Spleen (tissue), 13 donors: ENCODE measurements at places on chromosomes 3 and 15. TPM values are rescaled to one million over a fixed set of nuclear protein-coding genes. Genes with fewer than 3 reads are reported as not detected.

DNA sequence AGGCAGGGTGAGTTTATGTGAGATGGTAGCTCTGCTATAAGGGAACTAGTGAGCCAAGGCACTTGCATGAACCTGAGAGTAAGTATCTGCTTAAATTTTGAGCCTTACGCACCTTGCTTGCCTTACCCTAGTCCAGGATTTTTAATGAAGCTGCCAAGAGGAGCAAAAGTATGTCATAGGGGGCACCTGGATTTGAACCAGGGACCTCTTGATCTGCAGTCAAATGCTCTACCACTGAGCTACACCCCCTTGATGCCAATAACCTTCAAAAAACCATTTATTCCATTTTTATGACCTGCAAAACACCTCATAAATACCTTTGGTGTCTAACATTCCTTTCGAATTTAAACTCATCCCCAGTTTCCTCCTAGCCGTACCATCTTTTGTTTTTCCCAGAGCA is 88.3 kb upstream of the ACP3 start:
- DNase-seq = no peak

GRCh38 chr15:83092309-83092976 is 15.0 kb upstream of the TM6SF1 start:
- no peak for DNase-seq

DNA sequence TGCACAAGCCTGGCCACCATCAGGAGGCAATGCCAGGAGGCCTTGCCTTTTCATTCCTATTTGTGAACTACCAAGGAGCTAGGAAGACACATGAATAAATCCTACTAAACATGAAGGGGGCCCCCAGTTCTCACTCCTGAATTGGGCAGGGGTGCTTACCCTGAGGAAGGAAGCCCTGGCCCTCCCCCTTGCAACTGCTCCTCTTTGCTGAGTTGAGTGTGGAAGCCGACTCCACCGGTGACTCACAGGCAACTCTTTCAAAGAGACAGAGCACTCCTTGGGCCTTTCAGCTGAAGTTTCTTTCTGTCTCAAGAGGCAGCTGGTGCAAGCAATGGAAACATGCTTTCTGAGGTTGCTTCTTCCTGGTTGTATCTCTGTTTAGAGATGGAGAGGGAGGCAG is 1.7 kb downstream of the GABRG3 start:
- no peak for DNase-seq

- DNase-seq = no peak
Observed at GRCh38 chr15:86690566-86690965, 610.9 kb downstream of the AGBL1 start.

GRCh38 chr3:25783661-25784512 is 644 bp upstream of the NGLY1 start:
- DNase-seq = peak; percentile 95

DNA sequence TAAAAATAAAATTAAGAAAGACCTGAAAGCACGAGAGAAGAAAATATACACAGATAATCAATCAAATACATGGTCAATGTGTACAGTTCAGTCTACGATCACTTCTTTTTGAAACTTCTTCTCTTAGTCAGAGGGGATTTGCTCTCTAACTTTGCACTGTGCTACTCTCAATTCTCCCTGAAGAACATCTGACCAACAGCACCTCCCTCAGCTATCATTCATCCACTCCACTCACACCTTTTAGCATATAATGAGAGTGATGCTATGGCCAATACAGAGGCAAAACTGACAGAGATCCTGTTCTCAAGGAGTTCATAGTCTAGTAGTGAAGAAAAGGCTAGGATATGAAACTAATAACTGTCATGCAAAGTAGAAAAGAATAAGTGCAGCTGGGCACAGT is 45.9 kb downstream of the P3H2 start:
- no peak for DNase-seq

DNA sequence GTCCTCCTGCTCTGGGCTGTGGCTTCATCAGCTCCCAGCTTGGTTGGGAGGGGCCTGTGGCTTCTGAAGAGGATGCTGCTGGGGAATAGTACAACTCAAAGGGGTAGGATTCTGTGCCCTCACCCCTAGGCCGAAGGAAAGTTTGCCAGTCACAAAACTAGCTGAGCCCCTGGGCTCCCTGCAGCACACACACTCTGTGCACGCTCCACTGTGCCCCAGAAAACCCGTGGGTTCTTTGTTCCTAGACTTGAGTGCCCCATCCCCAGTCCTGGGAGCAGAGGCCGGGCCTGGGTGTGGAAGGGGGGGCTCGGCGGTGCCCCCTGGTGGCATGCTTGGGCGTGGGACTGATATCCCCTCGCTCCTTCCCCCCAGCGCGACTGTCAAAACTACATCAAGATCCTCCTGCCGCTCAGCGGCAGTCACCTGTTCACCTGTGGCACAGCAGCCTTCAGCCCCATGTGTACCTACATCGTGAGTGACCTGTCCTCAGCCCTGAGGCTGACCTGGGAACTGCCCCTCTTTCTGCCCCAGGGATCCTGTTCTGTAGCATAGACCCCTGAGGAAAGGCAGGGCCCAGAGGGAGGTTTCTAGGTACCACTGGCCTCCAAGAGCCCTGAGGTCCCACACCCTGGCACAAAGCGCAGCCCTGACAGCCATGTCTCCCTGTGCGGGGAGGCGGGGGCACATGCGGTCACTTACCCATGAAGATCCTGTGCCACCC is 14.2 kb downstream of the CIB1 start:
- DNase-seq = peak; percentile 88

GRCh38 chr3:160473221-160473620 is 23.6 kb upstream of the TRIM59 start:
- DNase-seq = no peak

DNA sequence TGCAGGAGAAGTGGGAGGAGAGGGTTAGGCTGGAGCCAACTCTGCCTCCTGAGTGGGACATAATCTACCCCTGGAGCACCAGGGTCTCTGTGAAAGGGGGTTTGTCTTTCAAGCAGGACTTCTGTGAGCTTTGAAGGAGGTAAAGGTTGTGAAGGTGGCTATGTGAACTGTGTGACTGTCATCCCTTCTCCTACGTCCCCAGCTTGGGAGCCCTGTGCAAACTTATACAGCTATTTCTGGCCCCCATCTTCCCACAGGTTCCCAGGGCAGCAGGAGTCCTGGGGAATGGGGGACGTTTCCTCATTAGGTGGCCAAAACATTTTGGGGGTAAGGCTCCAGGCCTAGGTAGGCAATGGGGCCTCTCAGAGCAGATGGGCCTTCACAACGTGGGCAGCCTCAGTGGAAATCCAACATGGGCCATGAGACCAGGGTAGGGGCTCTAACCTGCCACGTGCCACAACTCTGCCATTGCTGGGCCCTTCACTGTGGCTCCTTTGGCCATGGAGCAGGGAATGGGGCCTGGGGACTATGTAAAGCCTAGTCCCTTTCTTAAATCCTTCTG is 3.5 kb downstream of the VIPR1 start:
- DNase-seq = no peak

GRCh38 chr3:191283400-191283799 is 45.8 kb upstream of the CCDC50 start:
- no peak for DNase-seq

GRCh38 chr3:195866686-195867511 is 41.5 kb downstream of the TNK2 start:
- peak; percentile 78 for DNase-seq

TGM4 gene
- total RNA-seq = not detected

CAPN3 gene
- 16.8 TPM for total RNA-seq

ATRIP gene
- 7.0 TPM for total RNA-seq

SPINK8 gene
- not detected for total RNA-seq

WNT5A gene
- total RNA-seq = 12.9 TPM

MFN1 gene
- 74.4 TPM for total RNA-seq

KNG1 gene
- not detected for total RNA-seq
